ENCODE measurements at places on chromosomes 16 and 17. TPM values are rescaled to one million over a fixed set of nuclear protein-coding genes. Genes with fewer than 3 reads are reported as not detected.
A peak's percentile ranks its signal among the peaks of the same experiment; 100 is the strongest.

The AOC2 gene
- 0.64 TPM for total RNA-seq

DNA sequence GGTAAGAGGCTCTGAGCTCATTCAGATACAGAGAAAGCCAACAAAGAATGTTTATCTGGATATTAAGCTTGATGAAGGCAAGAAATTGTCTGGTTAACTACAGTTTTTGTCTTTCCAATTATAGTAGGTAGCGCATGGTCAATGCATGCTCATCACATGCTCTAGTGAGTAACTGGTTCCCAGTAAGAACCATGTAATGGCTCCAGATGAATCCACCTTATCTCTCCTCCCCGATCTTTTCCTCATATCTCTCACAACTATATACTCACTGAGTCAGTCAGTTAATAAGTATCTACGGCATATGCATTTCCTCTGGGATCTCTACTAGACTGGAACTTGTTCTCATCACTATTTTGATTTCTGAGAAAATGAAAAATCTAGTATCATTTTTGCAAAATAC, 340.7 kb upstream of the DYNLRB2 start:
- DNase-seq: no peak

GRCh38 chr16:69706256-69706974, 19.9 kb downstream of the NQO1 start:
- no peak for DNase-seq

- peak; percentile 16 for DNase-seq
Measured at GRCh38 chr17:16935241-16935663, 36.7 kb downstream of the TNFRSF13B start.

GRCh38 chr16:57483725-57484514, 2.4 kb downstream of the DOK4 start:
- DNase-seq: no peak

The RCVRN gene
- 0.09 TPM for total RNA-seq

- DNase-seq: no peak
Measured at GRCh38 chr16:67668495-67669157, 2.0 kb downstream of the C16orf86 start.

The HOXB1 gene
- not detected for total RNA-seq

Data from heart left ventricle (tissue), 16 donors.